ENCODE measurements at places on chromosomes 7 and 10.

GRCh38 chr7:98993024-98993897 is 114.9 kb downstream of the TRRAP start:
- peak; percentile 95 for DNase-seq

DNA sequence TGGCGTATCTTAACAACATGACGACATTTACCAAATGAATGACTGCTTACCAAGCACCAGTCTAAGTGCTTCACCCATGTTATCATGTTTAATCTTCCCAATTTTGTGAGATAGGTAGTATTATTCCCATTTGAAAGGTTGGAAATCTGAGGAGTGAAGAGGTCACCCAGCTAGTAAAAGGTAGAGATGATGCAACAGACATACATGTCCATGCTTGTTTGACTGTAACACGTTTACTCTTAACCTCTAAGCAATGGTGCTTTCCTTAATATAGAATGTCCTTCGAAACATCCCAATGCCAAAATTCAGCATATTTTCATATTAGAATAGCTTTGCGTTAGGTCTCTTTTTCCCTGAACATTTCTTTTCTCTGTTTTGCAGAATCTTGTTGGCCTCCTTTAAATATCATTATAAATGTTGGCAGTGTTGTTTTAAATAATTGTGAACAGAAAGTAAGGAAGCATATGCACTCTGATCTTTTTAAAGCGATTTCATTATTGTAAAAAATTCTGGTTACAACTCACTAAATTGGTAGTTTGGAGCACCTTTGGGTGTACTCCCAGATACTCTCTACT is 722.8 kb downstream of the AUTS2 start:
- DNase-seq = no peak

- DNase-seq = no peak
These were observed 511.4 kb downstream of the XPNPEP1 start for GRCh38 chr10:109411917-109412316.

- DNase-seq = no peak
These were observed 1.0 kb downstream of the ACSL5 start for GRCh38 chr10:112374724-112375541.

DNA sequence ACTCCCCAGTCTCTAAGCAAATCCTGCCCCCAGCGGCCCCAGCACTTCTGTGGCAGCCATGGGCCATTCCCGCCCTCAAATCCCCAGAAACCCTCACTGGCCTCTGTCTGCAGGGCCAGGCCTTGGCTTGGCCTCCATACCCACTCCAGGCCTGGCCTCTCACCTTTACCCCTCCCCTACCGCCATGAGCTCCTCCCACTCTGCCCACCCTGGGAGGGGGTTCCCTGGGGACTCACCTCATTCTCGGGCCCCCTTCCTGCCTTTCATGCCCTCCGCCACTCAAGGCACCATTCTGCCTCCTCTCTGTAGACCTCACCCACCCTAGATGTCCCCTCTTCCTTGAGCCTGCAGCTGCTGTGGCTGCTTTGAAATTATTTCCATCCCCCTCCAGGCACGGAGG is 41.0 kb downstream of the PRF1 start:
- DNase-seq = no peak

- peak; percentile 14 for DNase-seq
These were observed 1.2 kb downstream of the TECPR1 start for GRCh38 chr7:98250789-98251188.

GRCh38 chr10:69406816-69407580 is 9.7 kb downstream of the TACR2 start:
- DNase-seq = peak; percentile 56

GRCh38 chr7:81469869-81470723 is 299.8 kb downstream of the HGF start:
- peak; percentile 66 for DNase-seq

DNA sequence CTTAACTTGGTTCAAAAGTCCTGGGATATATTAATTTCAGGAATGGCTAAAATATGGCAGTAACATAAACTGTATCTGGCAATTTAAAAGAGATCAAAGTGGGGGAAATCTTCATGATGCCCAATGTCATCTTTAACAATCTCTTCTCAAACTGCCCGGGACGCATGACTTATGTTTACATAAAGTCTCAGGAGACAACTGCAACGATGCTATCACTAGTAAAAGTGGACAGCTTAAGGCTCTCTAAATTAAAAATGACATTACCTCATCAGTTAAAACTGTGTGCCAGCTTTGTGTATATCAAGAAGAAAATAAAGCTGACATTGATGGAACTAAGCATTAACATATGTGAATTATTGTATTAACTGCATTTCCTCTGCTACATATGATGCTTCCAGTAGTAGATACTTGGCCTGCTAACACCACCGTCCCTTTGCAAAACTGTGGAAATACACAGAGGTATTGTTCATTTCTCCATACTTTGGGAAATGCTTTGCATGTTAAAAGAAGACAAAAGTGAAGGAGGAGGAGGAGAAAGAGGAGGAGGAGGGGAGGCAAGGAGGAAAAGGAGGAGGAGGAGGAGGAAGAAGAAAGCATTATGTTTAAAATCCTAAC is 62.4 kb downstream of the NRP1 start:
- DNase-seq = no peak

GRCh38 chr10:105800641-105801040 is 1159.6 kb downstream of the SORCS3 start:
- no peak for DNase-seq

DNA sequence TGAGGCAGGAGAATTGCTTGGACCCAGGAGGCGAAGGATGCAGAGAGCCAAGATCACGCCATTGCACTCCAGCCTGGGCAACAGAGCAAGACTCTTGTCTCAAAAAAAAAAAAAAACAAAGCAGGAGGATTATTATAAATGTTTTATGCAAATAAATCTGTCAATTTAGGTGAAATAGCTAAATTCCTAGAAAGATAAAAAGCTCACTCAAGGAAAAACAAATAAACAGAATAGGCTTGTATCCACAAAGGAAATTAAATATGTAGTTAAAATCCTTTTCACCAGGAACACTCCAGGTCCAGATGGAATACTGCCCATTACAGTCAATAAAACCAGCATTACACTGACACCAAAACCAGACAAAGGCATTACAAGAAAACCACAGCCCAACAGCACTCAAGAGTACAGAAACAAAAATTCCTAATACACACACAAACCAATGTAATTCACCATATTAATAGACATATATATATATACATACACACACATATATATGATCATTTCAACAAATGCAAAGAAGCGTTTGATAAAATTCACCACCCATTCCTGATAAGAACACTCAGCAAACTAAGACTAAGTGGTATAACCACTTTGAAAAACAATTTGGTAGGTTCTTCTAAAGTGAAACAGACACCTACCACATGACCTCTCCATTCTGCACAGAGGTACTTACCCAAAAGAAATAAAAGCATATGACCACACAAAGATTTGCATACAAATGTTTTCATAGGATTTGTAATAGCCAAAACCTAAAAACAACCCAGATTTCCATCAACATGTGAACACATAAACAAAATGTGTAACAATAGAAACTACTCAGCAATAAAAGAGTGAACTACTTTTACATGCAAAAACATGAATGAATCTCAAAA is 38.8 kb downstream of the ABI1 start:
- DNase-seq = no peak

GRCh38 chr10:16597656-16598055 is 76.0 kb upstream of the C1QL3 start:
- DNase-seq = no peak

DNA sequence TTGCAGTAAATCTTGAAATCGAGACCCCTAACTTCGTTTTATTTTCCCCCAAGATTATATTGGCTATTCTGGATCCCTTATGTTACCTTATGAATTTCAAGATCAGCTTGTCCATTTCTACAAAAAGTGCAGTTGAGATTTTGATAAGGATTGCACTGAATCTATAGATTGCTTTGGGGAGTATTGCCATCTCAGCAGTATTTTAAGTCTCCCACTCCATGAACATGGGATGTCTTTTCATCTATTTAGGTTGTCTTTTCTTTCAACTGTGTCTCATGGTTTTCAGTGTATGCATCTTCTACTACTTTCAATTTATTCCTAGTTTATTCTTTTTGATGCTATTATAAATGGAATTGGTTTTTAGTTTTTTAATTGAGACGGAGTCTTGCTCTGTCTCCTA is 89.6 kb downstream of the EZH2 start:
- no peak for DNase-seq

DNA sequence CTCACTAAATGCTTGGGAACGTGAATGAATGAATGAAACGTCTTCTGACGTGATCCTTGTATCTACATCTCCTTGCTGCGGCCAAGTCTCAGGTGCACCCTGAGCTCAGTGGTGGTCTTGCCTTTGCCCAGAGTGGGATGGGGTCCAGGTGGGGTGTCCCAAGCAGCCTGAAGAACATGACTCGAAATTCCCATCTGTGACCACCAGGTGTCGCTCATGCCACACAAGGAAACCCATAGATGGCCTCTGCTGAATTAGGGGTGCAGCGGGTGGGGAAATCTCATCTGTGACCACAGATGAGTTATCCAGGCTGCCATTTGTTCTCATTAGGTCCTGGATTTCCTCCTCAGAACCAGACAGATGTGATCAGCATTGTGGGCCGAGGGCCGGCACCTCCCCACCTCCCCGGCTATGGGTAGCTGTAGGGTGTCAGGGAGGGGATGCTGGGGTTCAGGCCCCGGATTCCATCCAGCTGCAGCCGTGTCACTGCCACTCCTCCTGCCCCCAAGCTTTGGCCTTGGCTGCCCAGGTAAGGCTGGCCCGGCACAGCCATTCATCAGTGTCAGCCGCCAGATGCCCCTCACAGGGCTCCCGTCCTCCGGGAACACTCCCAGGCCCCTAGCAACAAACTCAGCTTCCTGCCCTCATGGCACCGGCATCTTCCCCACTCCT is 21.0 kb upstream of the GNA12 start:
- peak; percentile 71 for DNase-seq

- DNase-seq = no peak
These were observed 26.0 kb downstream of the PRSS2 start for GRCh38 chr7:142796501-142797390.

- DNase-seq = no peak
These were observed 172.2 kb downstream of the CDK14 start for GRCh38 chr7:90768301-90768700.

DNA sequence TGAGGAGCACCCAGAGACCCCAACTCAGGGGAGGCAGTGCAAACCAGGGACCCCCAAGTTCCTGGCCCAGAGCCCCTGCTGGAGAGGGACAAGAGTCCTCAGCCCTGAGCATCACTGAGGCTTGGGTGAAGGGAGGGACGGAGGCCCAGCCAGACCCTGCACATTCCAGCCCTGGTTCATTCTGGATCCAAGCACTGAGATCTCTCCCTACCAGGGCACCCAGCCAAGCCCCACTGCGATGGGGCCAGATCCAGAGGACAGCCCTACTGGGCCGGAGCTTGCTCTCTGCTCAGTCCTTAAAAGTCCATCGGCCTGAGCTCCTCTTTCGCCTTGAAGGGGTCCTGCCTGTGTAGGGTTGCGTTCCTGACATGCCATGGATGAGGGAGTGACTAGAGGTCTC is 40.5 kb upstream of the RABGEF1 start:
- DNase-seq = peak; percentile 25

DNA sequence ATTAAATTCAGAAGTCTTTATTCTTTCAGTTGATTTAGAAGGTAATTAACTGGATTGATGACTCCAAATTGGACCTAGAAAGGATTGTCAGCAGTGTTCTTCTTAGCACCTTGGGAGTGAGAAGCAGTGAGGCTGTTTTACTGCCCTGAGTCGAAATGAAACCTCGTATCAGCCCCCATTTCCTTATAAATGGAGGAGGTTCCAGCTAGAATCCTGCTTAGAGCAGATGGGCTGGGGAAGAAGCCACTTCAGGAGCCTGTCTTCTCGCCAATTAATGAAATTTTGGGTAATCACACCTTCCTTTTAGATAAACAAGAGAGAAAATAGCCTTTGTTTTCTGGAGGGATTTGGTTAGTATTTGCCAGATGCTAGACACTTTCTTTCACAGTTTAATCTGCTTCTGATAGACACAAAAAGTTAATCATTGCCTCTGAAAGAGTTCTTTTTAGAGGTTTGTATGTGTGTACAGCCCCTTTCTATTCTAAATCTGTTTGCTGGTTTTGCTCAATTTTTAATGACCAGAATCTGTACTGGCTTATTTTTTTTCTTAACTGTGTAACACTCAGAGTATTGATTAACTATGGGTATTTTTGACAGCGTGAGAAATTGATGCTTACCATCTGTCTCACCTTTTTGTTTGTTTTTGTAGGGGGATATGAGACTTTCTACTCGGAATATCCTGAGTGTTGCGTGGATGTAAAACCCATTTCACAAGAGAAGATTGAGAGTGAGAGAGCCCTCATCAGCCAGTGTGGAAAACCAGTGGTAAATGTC is 4.6 kb downstream of the DUSP5 start:
- DNase-seq = peak; percentile 64

DNA sequence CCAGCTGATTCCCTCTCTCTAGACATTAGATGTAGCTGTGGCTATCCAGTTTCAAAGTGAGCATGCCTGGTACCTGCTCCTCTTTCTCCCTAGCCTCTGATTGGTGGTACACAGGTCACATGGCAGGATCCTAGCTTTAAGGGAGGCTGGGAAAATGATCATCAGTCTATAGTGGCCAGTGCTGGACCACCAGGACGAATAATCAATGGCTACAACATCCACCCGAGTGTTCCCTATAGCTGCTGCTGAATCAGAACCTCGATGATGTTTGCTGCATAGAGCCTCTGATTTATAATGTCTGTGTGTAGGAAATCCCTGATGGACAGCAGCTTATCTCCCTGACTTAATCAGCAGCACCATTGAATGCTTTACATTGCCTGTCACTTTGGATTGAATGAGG is 28.9 kb upstream of the LMTK2 start:
- DNase-seq = no peak

DNA sequence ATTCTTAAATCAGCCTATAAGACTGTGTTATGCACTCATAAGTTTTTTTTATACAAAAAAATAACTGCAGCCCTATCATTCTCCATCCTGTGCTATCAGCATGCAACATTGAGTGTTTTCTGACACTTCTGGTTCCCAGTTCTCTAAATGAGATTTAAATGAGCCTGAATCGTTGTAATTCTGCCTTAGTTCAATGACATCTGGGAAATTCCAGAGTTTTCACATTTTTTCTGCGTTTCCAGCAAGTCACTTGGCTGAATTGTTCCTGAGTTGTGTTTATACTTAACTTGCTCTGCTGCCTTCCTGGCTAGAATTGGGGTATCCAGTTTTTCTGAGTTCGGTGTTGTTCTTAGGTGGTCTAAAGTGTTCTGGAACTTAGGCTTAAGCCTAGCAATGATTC is 636.1 kb upstream of the FZD8 start:
- DNase-seq = no peak

Data from cerebellar cortex (tissue), 1 donor.